ENCODE measurements at places on chromosomes 5 and 9.

- no peak for DNase-seq
Measured at GRCh38 chr9:13414349-13414748, 134.9 kb upstream of the MPDZ start.

GRCh38 chr5:35443803-35444595 lies 173.7 kb upstream of the SPEF2 start:
- no peak for DNase-seq

DNA sequence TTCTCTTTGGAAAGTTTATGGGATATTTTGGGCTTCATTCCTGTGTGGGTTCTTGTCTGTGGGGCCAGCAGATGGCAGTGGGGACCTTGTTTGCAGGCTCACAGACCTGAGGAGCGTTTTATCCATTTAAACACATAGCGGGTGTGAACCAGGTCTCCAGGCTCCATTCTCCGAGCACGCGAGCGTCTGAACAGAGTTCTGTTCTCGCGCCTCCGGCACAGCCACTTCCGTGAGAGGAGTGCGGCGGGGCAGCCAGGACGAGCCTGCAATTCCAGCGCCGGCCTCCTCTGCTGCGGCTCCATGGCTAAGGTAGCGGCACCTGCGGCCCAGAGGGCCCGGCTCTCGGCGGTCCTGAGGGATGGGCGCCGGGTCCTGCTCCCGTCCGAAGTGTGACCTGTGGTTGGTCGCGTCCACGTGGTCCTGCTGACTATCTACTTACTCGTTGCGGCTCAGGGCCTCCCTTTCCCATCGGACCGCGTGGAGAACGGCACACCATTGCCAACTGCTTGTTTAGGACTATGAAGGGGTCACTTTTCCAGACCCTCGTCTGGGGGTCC lies 7.3 kb downstream of the NRARP start:
- DNase-seq, result no peak

DNA sequence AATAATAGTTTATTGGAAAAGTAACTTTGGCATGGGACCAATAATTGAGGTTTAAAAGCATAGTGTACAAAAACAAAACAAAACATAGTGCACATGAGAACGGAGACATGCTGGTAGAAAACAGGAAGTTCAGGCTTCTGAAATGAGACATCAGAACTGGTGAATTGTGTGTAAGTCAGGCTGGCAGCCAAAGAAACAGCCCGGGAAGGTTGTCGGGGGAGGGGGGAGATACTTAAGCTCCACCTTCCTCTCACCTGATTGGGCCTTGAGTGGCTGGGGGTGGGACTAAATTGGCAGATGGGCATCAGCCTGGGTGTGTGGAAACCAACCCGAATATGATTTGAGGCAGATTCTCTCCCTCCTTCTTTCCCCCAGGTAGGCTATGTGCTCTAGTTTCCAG lies 256.3 kb downstream of the SMARCA2 start:
- no peak for DNase-seq

DNA sequence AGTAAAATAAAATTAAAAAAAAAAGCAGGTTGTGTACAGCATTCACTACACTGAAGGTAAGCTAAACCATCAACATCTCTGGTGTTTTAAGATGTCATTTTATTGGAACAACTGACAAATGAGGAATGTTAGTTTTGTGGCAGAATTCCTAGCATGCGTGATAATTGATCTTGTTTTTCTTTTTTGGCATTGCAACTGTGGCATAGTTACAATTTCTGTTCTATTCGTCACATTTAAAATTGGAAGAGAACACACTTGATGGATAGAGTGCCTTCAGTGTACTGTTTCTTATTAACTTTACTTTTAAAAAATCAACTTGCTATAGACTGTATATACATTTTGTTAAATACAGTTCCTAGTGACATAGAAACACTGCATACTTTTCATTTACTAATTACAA lies 43.6 kb upstream of the TNFSF15 start:
- no peak for DNase-seq

DNA sequence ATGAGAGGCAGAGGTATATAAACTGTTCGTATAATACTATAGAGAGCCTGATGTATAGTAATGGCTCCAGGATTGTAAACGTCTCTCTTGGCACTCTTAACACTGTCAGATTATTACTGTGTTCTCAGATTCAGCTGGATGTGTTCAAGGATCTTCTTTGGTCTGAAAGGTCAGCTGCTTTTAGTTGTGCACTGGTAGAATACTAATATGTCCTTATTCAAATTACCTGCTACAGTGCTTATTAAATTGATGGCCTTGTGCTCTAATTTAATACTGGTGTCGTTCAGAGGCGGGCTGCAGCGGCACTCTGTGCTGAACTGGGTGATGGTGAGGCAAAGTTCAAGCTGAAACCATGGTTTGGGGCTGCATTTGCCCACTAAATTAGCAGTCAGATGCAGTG lies 216.7 kb upstream of the ARRDC3 start:
- DNase-seq, result no peak

DNA sequence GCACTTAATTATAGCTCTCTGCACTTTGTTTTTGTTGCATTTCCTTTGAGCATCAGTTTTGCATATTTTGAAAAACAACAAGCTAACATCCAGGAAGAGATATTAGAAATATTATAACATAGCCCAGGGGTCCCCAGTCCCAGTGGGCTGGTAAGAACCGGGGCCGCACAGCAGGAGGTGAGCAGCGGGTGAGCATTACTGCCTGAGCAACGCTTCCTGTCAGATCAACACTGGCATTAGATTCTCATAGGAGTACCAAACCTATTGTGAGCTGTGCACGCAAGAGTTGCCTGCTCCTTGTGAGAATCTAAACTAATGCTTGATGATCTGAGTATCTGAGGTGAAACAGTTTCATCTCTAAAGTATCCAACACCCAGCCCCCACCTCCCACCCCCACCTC lies 675.9 kb upstream of the ZNF608 start:
- no peak for DNase-seq

DNA sequence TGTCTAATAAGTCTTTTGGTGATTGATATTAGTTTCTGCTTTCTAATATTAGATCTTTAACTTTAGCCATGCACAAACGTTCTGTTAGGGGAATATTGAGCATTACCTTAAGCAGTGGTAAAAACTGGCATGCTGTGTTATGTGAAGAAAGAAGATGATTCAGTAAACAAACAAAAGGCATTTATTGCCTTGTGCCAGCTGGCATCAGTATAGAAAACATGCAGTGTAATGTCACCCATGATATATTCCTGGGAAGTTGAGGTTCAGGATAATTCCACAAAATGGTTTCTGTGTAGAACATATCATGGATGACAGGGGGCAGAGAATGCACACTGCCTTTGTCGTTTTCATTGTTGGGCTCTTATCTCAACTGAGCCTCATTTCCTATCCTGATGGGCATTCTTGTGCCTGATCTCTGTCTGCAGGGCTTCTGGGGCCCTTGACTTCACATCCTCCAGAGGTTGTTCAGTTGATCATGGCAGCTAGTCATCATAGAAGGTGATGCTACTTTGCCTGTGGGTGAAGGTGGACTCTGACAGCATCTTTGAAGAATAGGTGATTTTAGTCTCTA lies 24.2 kb downstream of the LRRTM2 start:
- no peak for DNase-seq

GRCh38 chr9:78871452-78872331 lies 574.8 kb downstream of the PSAT1 start:
- DNase-seq, result peak; percentile 67

- peak; percentile 3 for DNase-seq
Measured at GRCh38 chr9:35726931-35727330, 5.1 kb downstream of the TLN1 start.

GRCh38 chr9:114109124-114109523 lies 10.0 kb upstream of the KIF12 start:
- DNase-seq, result no peak

DNA sequence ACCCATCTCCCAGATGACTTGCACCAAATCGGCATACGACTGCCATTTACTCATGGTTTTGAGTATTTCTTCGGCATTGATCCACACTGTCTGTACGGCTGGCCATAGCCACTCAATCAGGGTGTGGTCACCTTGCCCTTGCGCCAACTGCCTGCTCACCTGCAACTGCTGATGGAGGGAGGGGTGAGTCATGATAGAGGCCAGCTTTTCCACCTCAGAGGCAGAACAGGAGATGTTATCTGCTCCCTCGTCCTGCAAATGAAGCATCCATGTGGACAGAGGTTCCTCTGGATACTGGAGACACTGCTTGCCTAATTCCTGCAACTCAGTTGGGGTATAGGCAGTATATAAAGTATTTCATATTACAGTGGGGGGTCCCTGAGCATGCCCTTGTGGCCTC lies 85.6 kb upstream of the ATP10B start:
- no peak for DNase-seq

GRCh38 chr5:34021334-34021733 lies 13.5 kb upstream of the AMACR start:
- no peak for DNase-seq

GRCh38 chr9:98795970-98796363 lies 388 bp downstream of the ANKS6 start:
- no peak for DNase-seq

DNA sequence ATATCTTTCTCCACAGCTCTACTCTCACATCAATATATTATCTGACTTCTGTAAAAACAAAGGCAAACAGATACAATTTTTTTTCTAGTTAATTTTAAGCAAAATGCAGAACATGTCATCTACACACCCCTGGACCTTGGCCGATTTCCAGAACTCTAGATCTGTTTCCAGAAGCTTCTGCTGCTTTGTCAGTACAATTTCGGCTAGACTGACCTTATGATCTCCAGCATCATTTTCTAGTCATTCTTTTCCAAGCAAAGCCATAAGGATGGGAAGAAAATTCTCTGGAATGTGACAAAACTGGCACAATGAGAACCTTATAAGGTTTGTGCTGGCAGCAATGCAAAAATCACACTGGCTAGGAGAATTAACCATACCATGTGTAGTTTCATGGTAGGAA lies 132.8 kb upstream of the MPDZ start:
- DNase-seq, result no peak

DNA sequence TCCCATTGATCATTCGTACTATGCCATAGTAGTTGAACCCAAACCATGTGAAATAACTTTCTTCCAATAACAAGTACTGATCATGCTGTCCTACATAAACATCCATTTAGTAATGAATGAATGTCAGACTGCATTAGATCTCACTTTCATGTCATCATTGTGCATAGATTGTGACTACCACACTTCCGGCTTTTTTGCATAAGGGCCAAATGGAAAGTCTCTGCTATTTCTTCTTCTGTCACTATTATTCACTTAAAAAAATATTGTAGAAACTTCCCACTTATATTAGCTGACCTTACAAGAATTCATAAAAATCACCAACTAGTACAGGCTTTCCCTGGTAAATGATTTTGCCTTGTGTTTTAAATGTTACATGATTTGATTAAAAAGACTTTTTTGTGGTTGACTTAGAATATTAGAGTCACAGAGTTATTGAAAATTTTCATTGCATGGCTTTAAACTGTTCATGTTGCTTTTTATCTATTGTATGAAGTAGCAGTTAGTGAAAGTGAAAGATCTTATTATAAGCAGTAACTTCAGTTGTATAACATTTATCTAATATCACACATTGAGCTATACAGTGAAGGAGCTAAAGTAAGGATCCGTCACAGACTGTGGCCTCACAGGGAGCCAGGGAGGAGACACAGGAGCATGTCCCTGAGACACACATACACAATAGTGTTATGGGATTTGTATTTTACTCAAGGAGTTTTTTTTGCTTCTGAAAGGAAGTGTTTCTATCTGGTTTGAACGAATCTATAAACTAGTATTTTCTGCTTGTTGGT lies 33.9 kb downstream of the LMNB1 start:
- DNase-seq, result no peak

DNA sequence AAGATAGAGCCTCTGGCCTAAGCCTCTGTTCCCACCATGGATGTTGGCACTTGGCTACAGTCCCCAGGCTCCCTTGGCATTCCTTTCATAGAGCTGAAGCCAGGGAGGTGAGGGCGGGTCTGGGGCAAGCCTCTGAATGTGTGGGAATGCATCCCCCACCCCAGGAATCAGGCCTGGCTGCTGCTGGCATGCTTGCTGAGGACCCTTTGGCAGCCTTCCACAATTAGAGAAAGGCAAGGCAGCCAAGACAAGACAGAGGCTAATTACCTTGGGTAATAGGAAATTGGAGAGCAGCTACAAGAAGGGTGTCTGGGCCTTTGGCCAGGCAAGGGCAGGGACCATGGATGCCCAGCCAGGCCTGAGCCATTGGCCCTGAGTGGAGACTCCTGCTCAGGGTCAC lies 204.4 kb upstream of the TRIM32 start:
- DNase-seq, result no peak

DNA sequence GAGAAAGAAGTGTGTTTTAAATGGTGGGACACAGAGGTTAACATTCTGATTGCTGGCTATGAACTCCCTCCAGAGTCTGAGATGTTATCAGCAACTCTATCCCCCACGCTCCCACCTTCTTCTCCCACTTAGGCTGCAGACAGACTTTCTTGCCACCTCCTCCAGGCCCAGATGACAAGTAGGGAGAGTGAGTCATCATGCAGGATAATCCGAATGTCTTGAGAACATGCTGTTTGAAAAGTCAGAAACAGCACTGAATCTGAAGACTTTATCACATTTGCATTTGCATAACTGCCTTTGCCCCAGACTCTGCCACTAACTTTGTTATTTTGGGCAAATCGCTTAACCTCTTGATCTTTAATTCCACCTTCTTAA lies 139.8 kb downstream of the ESM1 start:
- no peak for DNase-seq

- no peak for DNase-seq
Measured at GRCh38 chr9:110543631-110544051, 35.9 kb downstream of the SVEP1 start.

DNA sequence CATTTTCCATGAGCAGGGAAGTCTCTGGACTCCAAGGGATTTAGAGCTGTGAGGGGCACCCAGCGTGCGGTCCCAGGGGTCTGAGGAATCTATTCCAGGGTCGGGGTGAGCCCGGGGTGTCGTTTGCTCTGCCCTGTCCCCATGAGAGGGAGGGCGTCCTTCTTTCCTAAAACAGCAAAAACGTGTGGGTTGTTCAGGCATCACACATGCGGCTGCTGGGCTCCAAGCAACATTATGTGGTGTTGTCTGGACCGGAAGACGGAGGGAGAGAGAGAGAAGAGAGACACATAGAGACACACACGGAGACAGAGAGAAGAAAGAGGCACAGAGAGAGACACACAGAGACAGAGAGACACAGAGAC lies 42.7 kb upstream of the COL5A1 start:
- no peak for DNase-seq

DNA sequence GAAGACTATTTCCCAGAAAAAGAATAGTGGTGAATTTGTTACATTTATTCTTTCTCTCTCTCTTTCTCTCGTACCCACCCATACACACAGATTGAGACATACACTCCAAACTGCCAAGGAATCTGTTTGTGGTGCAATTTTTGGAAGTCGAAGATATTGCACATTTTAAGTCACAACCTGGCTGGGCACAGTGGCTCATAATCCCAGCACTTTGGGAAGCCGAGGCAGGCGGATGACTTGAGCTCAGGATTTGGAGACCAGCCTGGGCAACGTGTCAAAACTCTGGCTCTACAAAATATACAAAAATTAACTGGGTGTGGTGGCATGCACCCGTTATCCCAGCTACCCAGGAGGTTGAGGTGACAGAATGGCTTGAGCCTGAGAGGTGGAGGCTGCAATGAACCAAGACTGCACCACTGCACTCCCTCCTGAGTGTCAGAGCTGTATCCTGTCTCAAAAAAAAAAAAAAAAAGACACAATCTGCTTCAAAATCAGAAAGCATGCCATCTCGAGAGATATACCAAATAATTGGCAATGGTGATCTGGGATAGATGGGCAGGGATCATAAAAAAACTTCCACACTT lies 19.2 kb upstream of the PLIN2 start:
- no peak for DNase-seq

GRCh38 chr9:120928015-120928482 lies 1.5 kb upstream of the TRAF1 start:
- DNase-seq, result no peak

GRCh38 chr9:91055845-91056244 lies 254.2 kb downstream of the SYK start:
- no peak for DNase-seq
